ENCODE measurements at places on chromosomes 1 and 21. TPM values are rescaled to one million over a fixed set of nuclear protein-coding genes. Genes with fewer than 3 reads are reported as not detected.

Gene CLIC6
- not detected for total RNA-seq

Gene C4BPB
- total RNA-seq = not detected

Gene OPRD1
- total RNA-seq = not detected

Gene SLC2A5
- total RNA-seq = 1.7 TPM

Gene CELA3A
- total RNA-seq = not detected

Gene LCE3C
- total RNA-seq = not detected

Gene UBASH3A
- not detected for total RNA-seq

Gene TFAP2E
- total RNA-seq = not detected

Gene TMEM52
- total RNA-seq = 0.29 TPM

Gene SPRR2F
- not detected for total RNA-seq

Gene SELE
- not detected for total RNA-seq

Gene LPAR3
- 0.27 TPM for total RNA-seq

Gene KIF2C
- 82.2 TPM for total RNA-seq

Gene GUCA2A
- not detected for total RNA-seq

Gene KLHDC8A
- total RNA-seq = not detected

Gene ELAPOR1
- total RNA-seq = 1.1 TPM

Gene TMEM61
- 0.17 TPM for total RNA-seq

Gene LORICRIN
- not detected for total RNA-seq

Gene C8A
- total RNA-seq = not detected

Gene RIPK4
- total RNA-seq = 16.5 TPM

Gene CLDN8
- not detected for total RNA-seq

Gene SPATA6
- total RNA-seq = 4.0 TPM

Gene SGIP1
- total RNA-seq = 1.1 TPM

Gene EXTL1
- total RNA-seq = not detected

Gene B4GALT2
- total RNA-seq = 87.5 TPM

Gene GDAP2
- 19.5 TPM for total RNA-seq

Gene CD48
- not detected for total RNA-seq
